ENCODE measurements at places on chromosomes 6 and 20. TPM values are rescaled to one million over a fixed set of nuclear protein-coding genes. Genes with fewer than 3 reads are reported as not detected.

Gene ARFGEF3
- total RNA-seq = 1.7 TPM

Gene TREML1
- not detected for total RNA-seq

Gene ELOVL5
- total RNA-seq = 84.6 TPM

Gene ZNF311
- 1.7 TPM for total RNA-seq

Gene PAX1
- not detected for total RNA-seq

Gene CTAGE9
- not detected for total RNA-seq

Gene SMLR1
- not detected for total RNA-seq

Gene KCTD20
- 41.4 TPM for total RNA-seq

Gene LINC00237
- not detected for total RNA-seq

Gene FBXO30
- total RNA-seq = 23.0 TPM

Gene CRYBG1
- 27.7 TPM for total RNA-seq

Gene EMILIN3
- under 0.01 TPM for total RNA-seq

Gene TRIM31
- total RNA-seq = not detected

Gene BCAS4
- total RNA-seq = 14.2 TPM

Gene GCNT2
- total RNA-seq = 0.22 TPM

Gene TRIM15
- total RNA-seq = not detected

Gene TRERF1
- 7.2 TPM for total RNA-seq

Gene CRIP3
- total RNA-seq = not detected

Gene TJAP1
- total RNA-seq = 10.1 TPM
